ENCODE measurements at places on chromosomes 3 and 15. TPM values are rescaled to one million over a fixed set of nuclear protein-coding genes. Genes with fewer than 3 reads are reported as not detected.

Gene RHCG
- total RNA-seq, result 1.3 TPM

Gene SIDT1
- 37.4 TPM for total RNA-seq

DNA sequence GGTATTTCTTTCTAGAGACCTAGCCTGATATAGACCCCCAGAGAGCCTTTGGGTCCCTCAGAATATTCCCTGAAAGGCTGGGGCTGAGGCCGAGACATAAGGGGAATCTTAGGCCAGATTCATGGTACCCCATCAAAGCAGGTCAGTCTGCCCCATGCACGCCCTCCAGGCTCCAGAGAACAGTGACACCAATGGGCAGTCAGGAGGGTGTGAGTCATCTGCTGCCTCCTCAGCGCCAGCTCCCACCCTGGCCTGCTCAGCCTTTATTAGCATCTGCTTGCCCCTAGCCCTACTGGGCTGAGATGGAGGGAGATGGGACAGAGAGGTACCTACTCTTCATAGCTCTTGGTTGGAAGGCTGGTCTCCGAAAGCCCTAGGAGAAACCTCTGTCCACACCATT lies 14.3 kb upstream of the CAMKV start:
- DNase-seq, result no peak

DNA sequence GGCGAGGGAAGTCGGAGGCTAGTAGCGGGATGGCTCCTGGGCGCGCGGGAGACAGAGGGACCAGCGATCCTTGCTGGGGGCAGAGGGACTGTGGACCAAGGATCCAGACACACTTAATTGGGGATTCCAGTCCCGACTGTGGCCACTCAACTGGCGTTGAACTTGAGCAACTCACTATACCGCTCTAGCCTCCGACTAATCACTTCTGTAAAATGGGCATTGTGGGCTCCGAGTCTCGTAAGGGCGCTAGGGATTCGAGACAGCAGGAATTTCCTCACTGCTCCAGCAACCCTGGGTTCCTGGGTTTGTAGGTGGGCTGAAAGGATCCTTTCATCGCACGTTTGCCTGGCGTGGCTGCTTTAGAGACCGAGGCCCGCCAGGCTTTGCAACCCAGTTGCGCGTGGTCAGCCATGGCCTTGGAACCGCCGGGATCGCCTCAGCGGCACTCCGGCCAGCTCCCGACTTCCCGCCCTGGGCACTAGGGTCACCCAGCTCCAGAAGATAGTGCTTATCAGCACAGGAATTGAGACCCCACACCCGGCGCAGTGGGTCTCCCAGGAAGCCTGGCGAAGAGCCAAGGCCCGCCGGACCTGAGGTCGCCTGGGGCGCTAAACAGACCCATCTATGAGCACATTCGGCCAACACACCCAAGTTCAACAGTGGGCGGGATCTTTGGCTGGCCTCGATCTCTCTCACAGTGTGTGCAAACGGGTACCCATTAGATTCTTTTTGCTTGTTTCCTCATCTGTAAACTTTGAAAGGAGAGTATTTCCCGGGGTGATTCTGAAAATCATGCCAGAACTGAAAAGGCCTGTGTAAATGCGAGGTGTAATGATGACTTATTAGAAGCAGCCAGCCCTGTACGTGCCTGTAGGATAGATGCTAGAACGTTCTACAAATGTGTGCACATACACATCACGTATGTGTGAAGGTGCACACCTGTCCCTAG lies 9.9 kb downstream of the FOXL2 start:
- no peak for DNase-seq

- no peak for DNase-seq
These were observed 34.4 kb downstream of the SPSB4 start for GRCh38 chr3:141085343-141086070.

GRCh38 chr3:21484057-21484827 lies 266.8 kb downstream of the ZNF385D start:
- DNase-seq, result no peak

- DNase-seq, result no peak
These were observed 564.5 kb upstream of the ADAMTS9 start for GRCh38 chr3:65252266-65252665.
